Activated T-helper 17 cell treated with anti-CD3 and anti-CD28 coated beads, Interleukin-2, amount 50 U/mL, for 72 hours (primary cell): ENCODE measurements at places on chromosomes 5 and 9. TPM values are rescaled to one million over a fixed set of nuclear protein-coding genes. Genes with fewer than 3 reads are reported as not detected.

The FBP2 gene
- total RNA-seq, result not detected

The BASP1 gene
- total RNA-seq, result 0.48 TPM

The SNCB gene
- not detected for total RNA-seq

The SEMA5A gene
- total RNA-seq, result not detected

The ZBTB34 gene
- 5.0 TPM for total RNA-seq

The P4HA2 gene
- total RNA-seq, result 22.9 TPM

The IFNB1 gene
- not detected for total RNA-seq

The ABO gene
- not detected for total RNA-seq

The EIF4E1B gene
- total RNA-seq, result not detected

The PAEP gene
- not detected for total RNA-seq
